Esophagus mucosa (tissue), 1 donor: ENCODE measurements at places on chromosomes 11 and 22. TPM values are rescaled to one million over a fixed set of nuclear protein-coding genes. Genes with fewer than 3 reads are reported as not detected.

DNA sequence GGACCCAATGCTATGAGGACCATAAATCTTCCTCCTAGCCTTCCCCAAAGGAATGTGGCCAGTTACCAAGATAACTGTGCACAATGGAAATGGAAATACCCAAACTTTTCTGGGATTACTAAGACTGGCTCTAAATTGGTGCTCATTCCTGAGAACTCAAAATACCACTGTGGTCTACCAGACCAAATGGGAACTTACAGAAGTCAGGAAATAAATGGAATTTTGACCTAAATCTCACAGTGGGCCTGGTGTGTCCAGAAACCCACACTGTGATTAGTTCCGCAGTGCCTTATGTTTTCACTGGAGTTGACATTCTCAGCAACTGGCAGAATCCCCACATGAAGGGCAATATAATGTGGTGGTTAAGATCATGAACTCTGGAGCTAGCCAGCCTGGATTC lies 99.4 kb upstream of the ZC3H12C start:
- ATAC-seq: no peak

DNA sequence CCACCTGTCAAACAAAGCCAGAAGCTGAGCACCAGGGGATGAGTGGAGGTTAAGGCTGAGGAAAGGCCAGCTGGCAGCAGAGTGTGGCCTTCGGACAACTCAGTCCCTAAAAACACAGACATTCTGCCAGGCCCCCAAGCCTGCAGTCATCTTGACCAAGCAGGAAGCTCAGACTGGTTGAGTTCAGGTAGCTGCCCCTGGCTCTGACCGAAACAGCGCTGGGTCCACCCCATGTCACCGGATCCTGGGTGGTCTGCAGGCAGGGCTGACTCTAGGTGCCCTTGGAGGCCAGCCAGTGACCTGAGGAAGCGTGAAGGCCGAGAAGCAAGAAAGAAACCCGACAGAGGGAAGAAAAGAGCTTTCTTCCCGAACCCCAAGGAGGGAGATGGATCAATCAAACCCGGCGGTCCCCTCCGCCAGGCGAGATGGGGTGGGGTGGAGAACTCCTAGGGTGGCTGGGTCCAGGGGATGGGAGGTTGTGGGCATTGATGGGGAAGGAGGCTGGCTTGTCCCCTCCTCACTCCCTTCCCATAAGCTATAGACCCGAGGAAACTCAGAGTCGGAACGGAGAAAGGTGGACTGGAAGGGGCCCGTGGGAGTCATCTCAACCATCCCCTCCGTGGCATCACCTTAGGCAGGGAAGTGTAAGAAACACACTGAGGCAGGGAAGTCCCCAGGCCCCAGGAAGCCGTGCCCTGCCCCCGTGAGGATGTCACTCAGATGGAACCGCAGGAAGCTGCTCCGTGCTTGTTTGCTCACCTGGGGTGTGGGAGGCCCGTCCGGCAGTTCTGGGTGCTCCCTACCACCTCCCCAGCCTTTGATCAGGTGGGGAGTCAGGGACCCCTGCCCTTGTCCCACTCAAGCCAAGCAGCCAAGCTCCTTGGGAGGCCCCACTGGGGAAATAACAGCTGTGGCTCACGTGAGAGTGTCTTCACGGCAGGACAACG lies 11.7 kb downstream of the CXCR5 start:
- ATAC-seq: peak; percentile 30

RAB39A gene
- total RNA-seq: not detected

DNA sequence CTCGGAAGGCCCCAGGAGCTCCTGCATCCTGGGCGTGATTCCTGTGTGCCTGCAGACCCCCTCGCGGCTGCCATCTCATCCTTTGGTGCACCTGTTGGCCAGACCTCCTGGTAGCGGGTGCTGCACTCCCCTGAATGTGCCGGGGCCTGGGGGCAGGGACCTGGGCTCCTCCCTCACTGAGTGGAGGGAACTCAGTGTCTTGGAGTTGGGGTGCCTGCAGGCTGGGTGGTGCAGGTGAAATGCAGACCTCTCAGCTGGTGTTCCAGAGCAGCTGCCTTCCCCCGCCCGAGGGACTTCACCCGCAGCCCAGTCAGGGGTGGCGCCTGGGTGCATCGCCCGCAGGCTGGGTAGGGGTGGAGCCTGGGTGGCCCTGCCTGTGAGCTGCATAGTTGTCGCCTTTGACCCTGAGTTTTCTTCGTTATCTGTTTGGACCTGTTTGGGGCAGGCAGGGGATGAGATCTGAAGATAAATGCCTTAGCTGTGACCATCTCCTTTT lies 31.4 kb downstream of the LRP5 start:
- ATAC-seq: peak; percentile 47

- no peak for ATAC-seq
Measured at GRCh38 chr11:14861680-14862079, 30.4 kb downstream of the CYP2R1 start.

DNA sequence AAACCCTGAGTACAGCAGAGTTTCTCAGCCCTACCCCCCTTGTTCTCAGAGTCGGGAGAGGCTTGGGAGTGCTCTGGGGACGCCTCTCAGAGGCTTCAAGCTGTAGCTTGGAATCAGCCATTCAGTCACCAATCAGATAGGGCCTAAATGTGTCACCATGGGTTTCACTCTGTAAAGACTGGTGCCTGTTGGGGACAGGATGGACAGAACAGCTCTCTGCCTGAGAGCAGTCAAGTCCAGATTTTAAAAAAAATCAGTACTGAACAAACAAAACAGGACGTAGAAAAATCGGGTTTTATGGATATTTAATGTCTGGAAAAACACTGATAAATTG lies 1.3 kb downstream of the FADD start:
- no peak for ATAC-seq

GLYATL1 gene
- total RNA-seq: 0.44 TPM

- ATAC-seq: no peak
Measured at GRCh38 chr11:116427337-116427902, 345.4 kb downstream of the BUD13 start.

LYVE1 gene
- 2.7 TPM for total RNA-seq
